ENCODE measurements at places on chromosomes 12 and 14.
A peak's percentile ranks its signal among the peaks of the same experiment; 100 is the strongest.

GRCh38 chr12:96810477-96810876 lies 96.6 kb upstream of the NEDD1 start:
- no peak for ATAC-seq

DNA sequence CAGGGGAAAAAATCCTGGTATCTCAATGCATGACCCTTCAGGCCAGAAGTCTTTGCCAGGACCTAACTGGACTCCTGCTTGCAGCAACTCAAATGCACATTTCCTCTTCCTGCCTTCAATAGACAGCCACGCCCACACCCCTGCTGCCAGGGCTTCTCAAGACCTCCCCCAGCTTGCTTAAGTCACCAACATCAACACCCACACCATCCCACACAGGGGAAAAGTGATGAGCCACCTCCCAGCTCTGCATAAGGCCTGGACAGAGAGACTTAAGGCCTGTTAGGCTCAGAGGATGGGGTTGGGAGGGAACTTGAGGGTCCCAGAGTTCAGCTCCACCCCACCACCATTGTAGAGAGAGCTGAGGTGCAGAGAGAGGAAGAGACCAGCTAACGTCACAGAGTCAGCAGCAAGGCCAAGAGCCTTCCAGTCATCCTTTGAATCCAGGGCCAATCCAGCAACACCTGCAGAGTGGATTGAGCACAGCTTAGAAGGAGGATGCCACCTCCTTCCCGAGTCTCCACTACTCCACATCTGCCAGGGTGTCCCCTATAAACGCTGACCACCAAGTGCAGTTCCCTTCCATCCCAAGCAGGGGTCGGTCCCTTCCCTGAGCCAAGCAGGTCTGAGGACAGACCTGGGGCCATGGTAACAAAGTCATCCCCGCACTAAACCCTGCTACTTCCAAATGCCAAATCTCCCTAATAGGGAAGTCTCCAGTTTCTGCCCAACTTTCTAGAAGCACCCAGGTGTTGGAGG lies 50.0 kb downstream of the KDM2B start:
- ATAC-seq: peak; percentile 48

- ATAC-seq: no peak
Measured at GRCh38 chr12:114241973-114242434, 163.9 kb downstream of the TBX5 start.

- no peak for ATAC-seq
Measured at GRCh38 chr12:33223956-33224355, 215.7 kb downstream of the SYT10 start.

DNA sequence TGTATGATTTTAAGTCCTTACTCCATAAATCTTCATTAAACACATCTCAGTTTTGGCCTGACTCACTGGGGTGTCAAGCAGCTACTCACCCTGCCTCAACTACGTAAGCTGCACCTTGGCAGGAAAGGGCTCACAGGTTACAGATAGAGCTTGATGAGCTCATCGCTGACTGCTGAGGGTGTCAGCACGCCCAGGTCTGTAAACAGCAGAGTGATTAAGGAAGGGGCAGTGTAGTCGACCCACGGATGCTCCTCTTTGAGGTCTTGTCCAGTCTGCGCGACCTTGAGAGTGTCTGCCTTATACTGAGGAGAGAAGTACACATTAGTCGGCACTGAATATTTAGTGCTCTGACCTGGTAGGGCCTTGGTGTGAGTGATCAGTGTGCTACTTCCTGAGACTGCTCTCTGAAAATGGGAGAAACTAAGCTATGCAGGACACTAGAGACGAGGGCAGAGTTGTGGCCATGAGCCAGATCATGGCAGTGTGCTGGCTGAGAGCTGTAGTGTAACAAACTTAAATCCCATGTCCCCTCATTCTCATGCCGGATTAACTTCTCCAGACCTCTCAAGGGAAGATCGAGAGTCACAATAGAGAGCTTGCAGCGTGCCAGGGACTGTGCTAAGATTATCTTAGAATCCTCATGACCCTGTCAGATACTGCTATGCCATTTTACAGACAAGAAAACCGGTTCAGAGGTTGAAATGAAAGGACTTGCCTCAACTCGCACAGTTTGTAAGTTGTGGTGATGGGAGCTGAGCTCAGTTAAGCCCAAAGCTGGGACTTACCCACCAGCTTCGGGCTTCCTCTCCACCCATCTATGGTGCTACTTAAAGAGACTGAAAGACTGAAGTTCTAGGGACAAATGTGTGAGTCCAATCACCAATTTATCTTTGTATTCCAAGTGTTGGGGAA lies 11.6 kb downstream of the EIF2B1 start:
- ATAC-seq: peak; percentile 60

GRCh38 chr12:123089631-123090353 lies 61.1 kb downstream of the PITPNM2 start:
- ATAC-seq: peak; percentile 42

DNA sequence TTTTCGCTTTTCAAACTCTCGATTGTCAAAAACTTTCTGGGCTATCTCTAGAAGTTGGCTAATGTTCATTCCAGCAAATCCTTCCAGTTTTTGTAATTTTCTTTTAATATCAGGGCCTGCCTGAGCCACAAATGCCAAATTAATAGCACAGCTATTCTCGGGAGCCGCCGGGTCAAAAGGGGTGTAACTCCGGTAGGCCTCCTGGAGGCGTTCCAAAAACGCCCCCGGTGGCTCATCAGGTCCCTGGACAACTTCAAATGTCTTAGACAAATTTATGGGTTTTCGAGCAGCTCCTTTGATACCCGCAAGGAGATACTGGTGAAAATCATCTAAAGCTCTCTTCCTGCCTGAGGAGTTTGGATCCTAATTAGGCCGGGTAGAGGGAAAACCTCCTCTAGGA lies 117.9 kb upstream of the PZP start:
- no peak for ATAC-seq

GRCh38 chr14:30283822-30284446 lies 275.0 kb upstream of the G2E3 start:
- no peak for ATAC-seq

DNA sequence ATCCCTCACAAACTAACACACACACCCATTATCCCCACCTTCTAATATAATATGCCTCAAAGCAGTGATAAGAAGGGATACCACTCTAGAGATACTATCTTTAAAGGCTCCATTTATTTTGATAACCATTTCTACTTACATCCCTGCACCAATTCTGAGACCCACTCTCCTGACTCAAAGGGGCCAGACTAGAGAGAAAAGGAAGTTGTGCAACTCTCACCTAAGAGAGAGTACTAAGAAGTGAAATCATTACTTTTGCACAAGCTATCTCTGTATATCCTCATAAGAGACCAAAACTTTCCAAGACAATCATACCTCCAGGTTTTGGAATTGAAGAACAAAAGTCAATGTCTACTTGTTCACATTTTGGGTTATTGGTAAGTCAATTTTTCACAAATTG lies 45.4 kb upstream of the USP15 start:
- peak; percentile 53 for ATAC-seq

DNA sequence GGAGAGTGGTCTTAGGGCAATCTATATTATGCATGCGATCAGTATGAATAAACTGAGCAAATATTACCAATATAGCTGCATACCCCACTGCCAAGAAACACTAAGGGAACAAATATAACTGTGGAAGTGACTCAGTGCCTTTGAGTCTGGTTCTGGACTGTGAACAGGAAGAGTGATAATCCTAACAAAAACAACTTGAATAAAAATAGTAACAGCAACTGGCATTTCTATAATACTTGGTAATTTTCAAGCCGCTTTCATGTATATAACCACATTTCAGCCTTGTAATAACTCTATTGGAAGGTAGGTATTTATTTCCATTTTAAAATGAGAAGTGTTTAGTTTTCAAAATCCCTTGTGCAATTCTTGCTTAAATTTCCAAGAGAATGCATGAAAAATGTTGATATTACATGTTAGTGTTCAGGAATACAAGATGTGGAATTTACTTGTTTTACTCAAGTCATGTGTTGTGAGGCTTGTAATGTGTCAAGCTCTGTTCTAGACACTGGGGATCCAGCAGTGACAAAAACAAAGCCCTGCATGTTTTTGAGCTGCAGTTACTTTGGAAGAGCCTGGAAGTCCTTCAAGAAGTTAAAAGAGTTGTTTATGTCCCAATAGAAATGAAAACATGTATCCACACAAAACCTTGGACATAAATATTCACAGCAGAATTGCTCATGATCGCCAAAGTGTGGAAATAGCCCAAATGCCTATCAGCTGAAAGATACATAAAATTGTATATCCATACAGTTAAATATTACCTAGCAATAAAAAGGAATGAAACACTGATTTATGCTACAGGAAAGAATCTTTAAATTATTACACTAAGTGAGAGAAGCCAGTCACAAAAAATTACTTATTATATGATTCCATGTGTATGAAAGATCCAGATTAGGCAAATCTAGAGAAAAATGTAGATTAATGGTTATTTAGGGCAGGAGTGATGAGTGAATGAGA lies 338.1 kb upstream of the TMEM132C start:
- ATAC-seq: no peak

- no peak for ATAC-seq
Measured at GRCh38 chr14:103578401-103579075, 15.8 kb downstream of the COA8 start.

DNA sequence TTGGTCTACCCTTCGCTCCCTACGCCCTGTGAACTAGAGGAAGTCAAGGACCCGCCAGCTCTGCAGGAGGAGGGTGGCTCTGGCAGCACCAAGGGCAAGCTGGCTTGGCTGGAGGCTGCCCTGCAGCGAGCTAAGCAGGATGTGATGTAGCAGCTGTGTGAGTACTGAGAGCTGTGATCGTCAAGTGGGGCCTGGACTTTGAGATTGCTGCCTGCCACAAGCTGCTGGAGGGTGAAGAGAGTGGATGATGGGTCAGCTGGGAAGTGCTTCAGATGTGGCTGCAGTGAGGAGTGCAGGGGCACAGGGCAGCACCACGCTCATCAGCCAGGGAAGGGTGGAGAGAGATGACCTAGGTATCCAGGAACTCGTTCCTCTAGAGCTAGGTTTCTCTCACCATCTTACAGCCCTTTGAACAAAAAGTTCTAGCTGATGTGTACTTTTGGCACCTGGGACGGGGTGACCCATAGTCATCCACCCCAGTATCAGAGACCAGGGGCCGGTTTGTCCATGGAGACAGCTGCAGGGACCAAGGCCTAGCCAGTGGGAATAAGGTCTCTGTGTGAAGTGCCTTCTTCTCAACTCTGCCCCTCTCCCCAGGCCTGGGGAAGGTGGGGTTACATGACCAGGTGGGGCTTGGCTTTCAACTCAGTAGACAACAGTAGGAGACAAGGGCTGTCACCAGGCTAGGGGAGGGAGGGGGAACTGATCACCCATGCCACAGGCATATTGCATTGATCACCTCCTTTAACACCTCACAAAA lies 3.2 kb downstream of the KRT86 start:
- ATAC-seq: no peak

- peak; percentile 58 for ATAC-seq
Measured at GRCh38 chr12:51591016-51591901, at the start of gene SCN8A. TSS of gene SCN8A (plus strand) at chr12:51591233. CDS start at chr12:51662818, 71,585 bp downstream.

GRCh38 chr14:103740991-103741689 lies 25.5 kb downstream of the ZFYVE21 start:
- ATAC-seq: no peak

DNA sequence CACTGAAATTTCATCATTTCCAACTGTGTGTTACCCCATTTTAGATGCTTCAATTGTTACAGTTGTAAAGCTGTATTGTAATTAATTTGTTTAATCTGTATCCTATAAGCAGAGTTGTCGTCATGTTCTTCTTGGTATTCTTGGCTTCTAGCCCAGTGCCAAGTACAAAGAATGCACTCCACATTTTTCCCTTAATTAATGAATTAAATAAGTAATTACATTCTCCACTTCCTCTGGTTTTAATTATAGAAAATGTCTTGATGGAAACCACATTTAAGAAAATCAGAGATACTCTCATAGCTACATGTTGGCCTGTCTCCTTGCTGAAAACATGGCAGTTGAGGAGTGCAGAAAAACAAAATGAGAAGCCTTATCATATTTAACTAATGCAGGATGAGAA lies 746 bp downstream of the DNAI7 start:
- ATAC-seq: no peak

DNA sequence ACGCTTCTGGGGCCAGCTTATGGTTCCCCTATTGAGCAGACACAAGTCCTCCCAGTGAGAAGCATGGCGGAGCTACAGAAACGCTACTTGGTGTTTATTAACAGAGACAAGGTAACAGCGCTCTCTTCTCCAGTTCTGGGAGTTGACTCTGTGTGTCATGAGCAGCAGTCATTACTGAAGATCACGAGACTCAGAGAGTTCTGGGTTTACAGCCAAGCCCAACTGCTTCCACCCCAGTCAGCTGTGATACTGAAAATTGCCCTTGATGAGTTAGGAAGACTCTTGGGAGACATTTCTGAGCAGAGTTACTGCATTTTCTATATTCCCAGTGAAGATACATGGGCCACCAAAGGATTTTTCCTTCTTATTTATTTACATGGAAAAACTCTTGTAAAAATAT lies 48.6 kb downstream of the CFAP251 start:
- no peak for ATAC-seq

GRCh38 chr12:11765817-11766794 lies 116.6 kb downstream of the ETV6 start:
- peak; percentile 95 for ATAC-seq

GRCh38 chr14:77906446-77906845 lies 106.5 kb downstream of the ADCK1 start:
- no peak for ATAC-seq

DNA sequence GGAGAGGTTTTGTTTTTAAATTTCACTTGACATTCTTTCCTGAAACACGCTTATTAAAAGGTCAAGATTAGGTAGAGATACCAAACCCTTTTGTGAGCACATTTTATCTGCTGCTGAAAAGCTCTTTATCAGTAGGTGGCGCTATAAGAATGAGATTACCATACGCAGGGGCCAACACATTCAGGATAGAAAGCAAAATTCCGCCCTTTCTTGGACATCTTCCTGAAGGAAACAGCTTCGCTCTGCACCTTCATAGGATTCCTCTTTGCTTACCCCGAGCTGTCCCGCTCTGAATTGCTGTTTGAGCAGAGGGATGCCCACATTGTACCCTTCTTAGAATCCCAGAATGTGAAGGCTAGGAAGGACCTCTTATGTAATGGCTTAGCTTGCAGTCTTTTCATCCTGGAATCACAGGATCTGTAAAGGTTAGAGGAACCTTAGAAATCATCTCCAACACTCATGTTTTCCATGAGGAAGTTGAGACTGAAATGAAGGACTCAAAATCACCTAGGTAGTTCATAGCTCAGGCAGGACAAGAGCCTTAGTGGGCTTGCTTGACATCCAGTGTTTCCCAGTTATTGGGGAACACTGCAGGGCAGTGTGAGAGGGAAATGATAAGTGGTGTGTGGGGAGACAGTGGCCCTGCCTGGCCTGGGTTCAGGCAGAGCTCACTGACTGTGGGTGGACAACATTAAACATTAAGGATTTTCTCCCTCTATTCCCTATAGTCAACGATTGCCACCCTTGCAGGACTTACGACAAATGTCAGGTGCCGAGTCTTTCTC lies 38.7 kb upstream of the CRY1 start:
- ATAC-seq: no peak

DNA sequence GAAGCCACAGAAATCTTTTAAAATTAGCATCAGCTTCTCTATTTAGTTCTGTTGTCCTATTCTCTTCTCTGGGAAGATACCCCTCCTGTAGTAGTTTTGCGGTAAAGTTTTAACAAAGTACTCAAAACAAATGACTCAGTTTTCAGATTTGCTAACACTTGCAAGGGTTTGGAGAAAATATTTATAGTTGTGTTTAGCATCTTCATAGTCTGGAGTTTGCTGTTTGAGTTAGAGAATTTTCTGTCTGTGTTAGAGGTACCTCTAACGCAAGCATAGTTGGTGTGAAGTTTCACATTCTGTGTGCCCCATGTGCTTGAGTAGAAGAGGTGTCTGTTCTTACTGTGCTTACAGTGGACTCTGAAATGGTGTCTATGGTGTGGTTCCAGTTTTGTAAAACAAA lies 36.0 kb downstream of the ANKRD9 start:
- ATAC-seq: no peak

- ATAC-seq: no peak
Measured at GRCh38 chr14:77848031-77848430, 48.1 kb downstream of the ADCK1 start.

Data from activated CD4-positive, CD25-positive, alpha-beta regulatory T cell treated with anti-CD3 and anti-CD28 coated beads, Interleukin-2, amount 50 U/mL, for 24 hours (primary cell).